ENCODE measurements at places on chromosomes 6 and 20.

GRCh38 chr20:12306107-12306506 is 388.4 kb downstream of the BTBD3 start:
- DNase-seq: no peak

DNA sequence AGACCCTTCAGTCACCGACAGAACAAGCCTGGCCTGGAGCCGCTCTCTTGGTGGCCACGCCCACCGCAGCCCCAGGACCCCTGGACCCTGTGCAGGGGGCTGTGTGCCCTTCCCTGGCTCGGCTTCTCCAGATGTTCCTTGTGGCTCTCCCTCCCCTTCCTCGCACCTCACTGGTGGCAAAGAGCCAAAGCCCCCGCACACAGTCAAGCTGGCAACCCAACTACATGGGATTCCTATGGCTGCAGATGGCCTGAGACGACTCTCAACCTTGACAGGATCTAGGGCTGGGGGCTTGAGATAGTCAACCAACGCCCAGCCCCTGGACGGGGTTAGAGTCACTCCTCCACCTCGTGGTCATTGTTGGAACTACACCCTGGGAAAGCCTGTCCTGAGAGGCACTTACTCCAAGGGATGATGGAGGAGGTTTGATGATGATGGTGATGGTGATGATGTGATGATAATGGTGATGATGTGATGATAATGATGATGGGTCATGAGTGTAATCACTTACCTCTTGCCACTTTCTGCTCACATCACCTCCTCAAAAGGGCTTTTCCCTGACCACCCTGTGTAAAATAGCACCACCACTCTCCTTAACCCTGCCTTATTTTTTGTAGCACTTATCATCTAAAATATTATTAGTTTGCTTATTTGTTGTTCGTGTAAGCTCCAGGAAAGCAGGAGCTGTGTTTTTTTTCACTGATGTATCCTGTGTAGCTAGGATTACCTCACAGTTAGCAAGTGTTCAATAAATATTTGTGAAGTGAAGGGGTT is 278.4 kb downstream of the LRFN2 start:
- no peak for DNase-seq

- DNase-seq: no peak
Observed at GRCh38 chr20:11790046-11790445, 127.6 kb upstream of the BTBD3 start.

DNA sequence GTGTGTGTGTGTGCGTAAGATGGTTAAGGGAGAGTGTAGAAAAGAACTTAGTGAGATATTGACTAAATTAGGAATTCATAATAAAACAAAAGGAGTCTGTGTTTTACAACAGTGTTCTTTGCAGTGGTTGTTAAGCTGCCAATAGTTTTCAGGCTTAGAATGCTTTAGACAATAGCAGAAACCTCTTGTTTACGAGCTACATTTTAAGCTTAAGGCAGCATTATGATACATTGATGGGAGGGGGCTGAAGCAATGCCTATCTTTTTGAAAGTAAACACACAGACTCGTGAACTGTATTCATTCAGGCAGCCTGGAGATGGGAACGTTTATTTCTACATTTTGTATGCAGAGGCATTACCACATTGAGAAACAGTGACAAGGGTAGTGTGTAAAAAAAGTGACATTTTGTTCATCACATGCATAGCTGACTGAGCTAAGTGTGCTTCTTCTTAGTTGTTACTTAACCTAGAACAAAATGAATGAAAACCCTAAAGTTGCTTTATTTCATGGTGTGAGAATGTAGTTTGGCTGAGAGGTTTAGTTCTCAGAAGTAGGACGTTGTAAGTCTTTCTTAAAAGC is 21.2 kb downstream of the CLVS2 start:
- DNase-seq: no peak

- no peak for DNase-seq
Observed at GRCh38 chr6:149094156-149094555, 223.4 kb upstream of the TAB2 start.

GRCh38 chr20:19761841-19762240 is 3.8 kb downstream of the RIN2 start:
- no peak for DNase-seq

DNA sequence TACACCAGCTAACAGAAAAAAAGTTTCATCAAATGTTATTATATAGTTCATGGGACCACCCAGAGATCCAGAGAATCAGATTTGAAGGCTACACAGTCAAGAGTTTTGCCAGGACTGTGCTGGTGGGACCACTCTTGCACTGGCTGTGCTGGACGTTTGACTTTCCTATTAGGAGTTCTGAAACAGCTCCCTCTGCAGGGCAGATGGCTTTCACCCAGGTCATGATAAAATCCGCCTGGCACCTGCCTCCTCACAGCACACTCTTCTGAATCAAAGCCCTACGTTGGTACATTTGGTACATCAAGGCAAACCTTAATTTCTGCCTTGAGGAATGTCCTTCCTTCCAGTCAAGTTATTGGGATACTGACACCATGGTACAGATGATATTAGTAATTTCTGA is 302.1 kb downstream of the ZNF217 start:
- DNase-seq: no peak

- no peak for DNase-seq
Observed at GRCh38 chr6:81138236-81138635, 614.2 kb downstream of the TENT5A start.

- DNase-seq: no peak
Observed at GRCh38 chr6:114735025-114735735, 392.4 kb upstream of the HS3ST5 start.

DNA sequence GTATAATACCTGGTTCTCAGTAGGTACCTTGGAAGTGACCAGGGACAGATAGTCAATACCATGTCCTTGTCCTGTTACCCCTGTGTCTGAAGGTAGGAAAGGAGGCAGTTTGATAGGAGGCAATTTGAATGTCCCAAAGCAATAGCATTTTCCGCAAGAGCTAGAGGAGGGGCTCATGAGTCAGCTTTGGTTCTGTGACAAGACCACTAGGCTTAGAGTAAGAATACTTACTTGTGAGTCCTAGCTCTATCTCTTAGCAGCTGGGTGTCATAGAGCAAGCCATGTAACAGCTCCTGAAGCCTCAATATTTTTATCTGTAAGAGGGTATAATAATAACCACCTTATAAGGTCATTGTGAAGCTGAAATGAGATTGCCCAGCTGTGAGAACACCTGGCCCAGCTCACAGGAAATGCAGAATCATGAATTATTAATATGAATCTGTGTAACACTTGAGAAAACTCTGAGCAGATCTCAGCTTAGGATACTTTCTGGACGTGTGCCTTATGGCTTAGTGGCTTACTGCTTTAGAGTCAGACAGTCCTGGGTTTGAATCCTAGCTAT is 58.6 kb downstream of the DAAM2 start:
- DNase-seq: no peak

- no peak for DNase-seq
Observed at GRCh38 chr20:8879669-8880068, 189.2 kb upstream of the PLCB4 start.

DNA sequence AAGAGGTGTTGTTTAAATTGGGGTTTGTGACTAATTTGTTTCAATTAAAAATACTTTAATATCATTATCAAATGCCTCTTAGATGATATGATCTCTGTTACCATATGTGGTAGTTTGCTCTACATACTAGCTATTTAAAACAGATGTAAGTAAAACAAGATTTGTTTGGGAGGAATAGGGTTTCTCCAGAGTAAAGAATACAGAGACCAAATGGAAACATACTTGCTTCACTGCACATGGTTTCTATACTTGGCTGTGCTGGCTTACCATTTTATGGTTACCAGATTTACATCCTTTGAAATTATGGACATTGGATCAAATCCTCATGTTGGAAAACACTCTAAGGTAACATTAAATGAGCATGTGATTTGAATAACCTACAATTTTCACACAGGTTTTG is 588.3 kb downstream of the CD109 start:
- DNase-seq: no peak

- DNase-seq: no peak
Observed at GRCh38 chr6:7809346-7809745, 83.4 kb downstream of the BMP6 start.

DNA sequence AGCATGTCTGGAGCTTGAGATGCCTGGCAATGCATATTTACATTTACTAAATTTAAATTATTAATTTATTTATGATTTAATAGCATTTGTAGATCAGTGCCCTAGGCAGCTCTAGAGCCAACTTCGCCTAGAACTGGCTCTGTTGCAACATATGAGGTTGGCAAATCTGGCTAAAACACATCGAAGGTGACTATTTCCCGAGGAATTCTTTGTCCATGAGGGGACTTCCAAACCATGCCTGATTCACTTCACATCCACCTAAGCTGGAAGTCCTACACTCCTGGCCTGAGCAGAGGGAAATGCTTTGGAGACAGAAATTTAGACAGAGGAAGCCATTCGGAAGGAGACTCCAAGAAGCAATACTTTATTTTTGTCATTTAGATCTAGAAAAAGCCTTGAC is 211.0 kb upstream of the ARG1 start:
- no peak for DNase-seq

GRCh38 chr6:151842816-151843215 is 35.3 kb downstream of the ESR1 start:
- DNase-seq: no peak

GRCh38 chr6:5250911-5251310 is 9.8 kb downstream of the LYRM4 start:
- no peak for DNase-seq

DNA sequence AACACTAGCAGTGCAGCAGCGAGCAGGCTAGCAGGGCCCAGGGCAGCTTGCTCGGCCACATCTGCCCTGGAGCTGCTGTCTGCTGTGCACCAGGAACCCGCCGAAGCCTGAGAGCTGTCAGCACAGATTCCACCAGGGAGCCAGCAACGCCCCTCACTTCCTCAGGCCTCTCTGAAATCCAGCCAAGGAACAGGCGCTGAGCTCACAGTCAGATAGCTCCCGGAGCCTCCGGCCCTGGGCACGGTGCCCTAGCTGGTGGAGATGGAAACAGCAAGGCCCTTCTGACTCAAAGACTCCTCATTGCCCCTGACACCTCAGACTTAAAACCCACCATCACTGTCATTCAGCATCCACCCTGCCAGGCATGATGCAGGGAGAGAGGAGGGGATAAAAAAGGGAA is 839.4 kb downstream of the MAFB start:
- DNase-seq: no peak

GRCh38 chr20:37504404-37505096 is 16.5 kb upstream of the NNAT start:
- no peak for DNase-seq

DNA sequence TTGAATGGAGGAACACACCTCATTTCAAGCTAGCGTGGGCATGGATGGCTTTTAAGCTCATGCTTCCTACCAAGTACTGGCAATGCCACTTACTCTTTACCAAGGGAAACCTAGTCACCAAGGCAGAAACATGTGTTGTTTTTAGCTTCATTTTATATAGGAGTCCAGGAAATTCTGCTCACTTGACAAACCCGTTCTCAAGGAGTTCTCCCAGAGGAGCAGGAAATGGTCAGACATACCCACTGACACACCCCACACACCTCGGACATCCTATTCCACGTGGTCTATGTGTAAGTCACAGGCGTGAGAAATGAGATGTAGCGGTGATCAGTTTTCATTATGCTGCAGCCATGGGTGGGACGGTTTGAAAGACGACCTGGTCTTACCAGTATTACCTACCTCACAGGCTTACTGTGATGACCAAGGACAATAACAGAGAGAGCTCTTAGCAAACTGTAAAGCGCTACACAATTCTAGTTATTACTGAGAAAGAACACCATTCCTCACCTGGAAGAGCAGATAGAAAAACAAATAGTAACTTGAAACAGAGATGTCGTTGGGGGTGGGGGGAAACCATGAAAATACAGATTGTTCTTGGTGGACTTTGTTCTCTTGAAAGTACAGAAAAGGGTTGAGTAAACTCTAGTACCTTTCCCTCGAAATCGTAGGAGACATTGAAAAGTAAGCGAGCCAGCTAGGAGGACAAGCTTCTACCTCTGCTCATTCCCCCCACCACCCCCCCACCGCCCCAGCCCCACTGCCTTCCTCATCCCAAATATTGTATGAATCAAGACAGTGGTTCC is 1.7 kb downstream of the CNKSR3 start:
- no peak for DNase-seq

DNA sequence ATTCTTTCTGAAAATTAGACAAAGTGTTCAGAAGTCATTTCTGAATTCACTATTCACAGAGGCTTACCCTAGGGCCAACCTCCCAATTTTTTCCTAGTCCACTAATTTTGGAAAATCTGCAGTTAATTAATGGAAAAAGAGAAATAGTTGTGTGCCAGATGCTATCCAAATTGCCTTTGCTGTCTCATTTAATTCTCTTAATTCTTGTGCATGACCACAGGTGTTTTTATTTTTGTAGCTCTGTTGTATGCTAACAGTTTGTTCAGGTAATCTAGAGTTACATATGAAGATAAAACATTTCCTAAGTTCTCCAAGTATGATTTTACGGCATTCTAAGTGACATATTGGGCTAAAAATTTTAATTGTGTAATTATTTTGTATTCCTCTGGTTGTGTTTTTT is 96.8 kb downstream of the SCAF8 start:
- DNase-seq: no peak

DNA sequence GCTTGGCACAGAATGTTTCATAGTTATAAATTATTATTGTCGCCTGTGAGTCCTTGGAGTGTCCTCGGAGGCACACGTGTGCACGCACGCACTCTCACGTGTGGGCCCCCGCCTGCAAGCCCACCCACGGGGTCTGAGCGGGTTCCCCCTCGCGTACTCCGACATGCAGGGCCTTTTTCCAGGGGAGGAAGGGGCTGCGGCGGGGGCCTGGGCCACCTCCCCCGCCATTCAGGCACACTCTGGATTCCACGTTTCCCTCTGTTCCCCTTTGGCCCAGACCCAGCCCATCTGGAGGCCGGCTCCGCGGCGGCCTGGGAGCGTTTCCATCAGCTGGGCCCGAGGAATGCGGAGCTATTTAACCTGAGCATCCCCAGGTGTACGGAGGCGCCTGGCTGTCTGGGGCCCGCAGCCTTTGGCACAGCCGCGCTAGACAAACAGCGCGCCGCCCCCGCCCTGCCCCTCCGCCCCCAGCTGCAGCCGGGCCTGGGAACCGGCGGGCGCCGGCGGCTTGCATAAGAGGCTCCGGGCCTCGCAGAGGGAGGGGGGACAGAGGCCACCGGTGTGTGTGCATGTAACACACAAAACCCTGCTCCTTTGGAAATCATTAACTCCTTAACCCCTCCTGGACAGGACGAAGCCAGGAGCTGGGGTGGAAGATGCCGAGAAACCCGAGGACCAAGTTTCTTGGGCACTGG is 3.3 kb downstream of the ID1 start:
- no peak for DNase-seq

DNA sequence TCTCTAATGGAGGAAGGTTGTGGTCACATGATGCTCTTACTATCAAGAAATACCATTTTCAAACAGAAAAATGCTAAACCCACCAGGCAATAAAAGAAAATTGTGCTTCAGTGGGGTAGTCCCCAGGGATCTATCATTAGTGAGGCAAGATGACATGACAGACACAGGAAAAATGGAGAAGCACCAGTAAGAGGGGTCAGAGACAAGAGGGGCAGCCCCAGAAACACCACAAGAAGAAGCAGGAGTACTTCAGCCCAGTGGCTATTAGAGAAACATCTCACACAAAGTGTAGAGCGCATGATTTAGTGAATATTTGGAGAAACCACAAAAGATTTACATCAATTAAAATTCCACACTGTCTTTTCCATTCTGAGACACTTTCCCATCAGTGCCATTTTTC is 10.2 kb upstream of the TMEM200A start:
- no peak for DNase-seq

All from cortex of kidney (tissue), 1 donor.